ENCODE measurements at places on chromosomes 6 and 20.

GRCh38 chr20:58659841-58660240, 8.8 kb downstream of the STX16 start:
- DNase-seq: no peak

- DNase-seq: no peak
Measured at GRCh38 chr6:22568854-22569253, 512 bp upstream of the HDGFL1 start.

- no peak for DNase-seq
Measured at GRCh38 chr6:105646391-105646867, 243.5 kb upstream of the PREP start.

DNA sequence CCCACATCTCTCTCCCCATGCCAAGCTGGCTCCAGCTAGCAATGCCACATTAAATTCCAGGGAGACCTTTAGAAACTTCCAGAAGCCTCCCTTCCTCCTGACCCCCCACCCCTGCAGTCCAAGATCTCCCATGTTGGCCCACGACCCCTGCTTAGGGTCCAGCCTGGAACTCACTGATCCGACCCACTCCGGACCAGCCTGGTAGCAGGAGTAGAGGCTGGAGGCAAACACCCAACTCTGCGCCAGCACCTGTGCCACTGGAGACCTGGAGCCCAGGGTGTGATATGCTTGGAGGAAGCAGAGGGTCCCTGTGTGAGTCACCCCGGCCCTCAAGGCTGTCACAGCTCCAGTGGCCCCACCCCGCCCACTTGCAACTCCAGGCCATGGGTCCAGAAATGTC, 3.3 kb upstream of the ULBP1 start:
- no peak for DNase-seq

DNA sequence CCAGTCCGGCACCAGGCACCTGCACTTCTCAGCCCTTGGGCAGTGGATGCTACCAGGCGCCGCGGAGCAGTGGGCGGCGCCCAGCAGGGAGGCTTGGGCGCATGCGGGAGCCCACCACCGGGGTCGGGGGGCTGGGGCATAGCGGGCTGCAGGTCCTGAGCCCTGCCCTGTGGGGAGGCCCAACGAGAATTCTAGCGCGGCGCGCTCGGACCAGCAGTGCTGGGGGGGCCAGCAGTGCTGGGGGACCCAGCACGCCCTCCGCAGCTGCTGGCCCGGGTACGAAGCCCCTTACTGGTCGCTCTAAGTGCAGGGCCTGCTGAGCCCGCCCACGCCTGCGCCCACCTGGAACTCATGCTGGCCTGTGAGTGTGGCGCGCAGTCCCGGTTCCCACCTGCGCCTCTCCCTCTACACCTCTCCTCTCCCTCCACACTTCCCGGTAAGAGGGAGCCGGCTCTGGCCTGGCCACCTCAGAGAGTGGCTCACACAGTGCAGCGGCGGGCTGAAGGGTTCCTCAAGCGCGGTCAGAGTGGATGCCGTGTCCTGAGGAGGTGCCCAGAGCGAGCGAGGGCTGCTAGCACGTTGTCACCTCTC, 28.5 kb upstream of the SERPINB1 start:
- no peak for DNase-seq

DNA sequence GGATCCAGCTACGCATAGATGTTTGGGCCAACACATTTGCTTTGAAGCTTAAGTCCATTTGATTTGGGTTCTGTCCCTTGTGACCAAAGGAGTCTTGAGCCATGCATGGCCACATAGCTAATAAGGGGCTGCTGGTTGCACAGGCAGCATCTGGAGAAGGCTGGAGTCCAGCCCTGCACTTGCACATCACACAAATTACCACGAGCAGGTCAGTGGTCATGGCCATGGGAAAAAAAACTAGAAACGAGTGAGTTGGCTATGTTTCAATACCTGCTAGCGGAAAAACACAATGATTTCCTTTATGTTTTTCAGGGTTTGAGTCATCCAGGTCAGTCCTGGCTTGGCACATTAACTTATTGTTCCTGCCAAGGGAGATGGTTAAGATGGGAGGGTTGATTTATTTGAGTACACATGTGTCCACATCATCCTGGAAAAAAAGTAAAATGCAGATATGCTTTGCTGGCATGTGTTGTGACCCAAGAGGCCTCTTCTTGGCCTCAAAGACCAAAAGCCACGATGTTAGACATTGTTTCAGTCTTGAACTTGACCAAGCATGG, 5.6 kb upstream of the STX16 start:
- no peak for DNase-seq

GRCh38 chr6:32825966-32826365, 9.2 kb upstream of the HLA-DOB start:
- DNase-seq: no peak

DNA sequence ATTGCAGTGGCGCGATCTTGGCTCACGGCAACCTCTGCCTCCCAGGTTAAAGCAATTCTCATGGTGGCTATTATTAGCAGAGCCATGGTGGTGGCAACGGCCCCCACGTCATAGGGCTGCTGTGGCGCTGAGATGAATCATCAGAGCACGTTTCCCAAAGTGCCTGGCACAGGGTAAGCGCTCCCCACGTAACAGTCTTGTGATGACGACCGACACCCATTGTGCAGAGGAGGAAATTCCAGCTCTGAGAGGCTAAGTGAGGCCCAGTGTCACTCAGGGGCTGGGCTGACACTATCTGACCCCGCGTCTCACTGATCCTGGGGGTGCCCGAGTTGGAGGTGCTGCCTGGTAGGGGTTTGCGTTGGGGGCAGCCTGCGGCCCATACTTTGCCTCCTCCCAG, 16.2 kb downstream of the SUN5 start:
- no peak for DNase-seq

DNA sequence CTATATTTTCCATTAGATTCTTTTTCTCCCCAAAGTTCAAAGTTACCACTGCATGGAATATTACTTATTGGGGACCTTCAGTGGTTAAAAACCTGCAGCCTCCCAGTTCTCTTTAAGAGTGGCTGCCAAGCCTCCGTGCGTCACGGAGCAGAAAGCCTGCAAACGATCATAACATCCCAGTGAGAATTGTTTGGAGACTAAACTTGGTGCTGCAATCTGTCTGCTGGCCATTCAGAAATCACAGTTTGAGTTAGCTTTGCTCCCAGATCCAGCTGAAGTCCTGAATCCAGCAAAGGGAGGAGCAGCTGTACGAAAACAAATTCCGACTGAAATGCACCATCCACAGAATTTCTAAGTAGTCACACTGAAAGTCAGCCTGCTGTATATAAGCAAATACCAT, 213.5 kb upstream of the PDE10A start:
- DNase-seq: no peak

DNA sequence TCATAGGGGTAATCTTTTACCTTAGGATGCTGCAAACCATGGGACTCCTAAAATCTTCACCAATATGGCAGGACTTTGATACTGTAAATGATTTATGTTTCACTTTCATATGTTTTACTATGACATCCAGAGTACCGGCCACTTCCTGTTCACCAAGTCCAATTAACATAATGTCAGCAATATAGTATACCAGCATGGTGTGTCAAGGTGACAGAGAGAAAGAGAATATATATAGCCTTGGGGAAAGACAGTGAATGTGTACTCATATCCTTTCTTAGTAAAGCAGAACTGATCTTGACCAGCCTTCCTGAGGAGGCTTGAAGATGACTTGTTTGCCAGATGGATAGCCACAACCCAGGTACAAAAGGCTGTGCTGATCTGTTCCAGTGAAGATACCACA, 127.9 kb downstream of the NRN1 start:
- no peak for DNase-seq

DNA sequence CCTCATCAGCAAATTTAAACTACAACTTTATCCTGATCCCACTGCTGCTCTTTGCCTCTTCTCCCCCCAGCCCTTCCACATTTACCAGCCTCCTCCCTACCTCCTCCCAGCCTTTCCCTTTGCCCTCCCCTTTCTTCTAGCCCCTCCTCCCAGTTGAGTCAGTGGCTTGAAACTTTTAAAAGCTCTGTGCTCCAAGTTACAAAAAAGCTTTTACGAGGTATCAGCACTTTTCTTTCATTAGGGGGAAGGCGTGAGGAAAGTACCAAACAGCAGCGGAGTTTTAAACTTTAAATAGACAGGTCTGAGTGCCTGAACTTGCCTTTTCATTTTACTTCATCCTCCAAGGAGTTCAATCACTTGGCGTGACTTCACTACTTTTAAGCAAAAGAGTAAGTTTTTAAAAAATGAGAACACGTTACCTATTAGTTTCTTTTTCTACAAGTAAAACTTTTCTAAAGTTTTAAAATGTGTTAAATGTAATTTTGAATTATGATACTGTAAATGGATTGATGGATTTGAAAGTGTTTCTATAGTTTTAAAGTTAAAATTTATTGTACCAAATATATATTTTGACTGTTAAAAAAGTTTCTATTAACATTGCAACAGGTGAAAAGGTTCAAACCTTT, at the start of gene GJA1:
Gene GJA1, plus strand, starts transcription at position 203 of the 626 bp plus-strand sequence. CDS start 11,202 bp downstream, outside the sequence.
- DNase-seq: no peak

DNA sequence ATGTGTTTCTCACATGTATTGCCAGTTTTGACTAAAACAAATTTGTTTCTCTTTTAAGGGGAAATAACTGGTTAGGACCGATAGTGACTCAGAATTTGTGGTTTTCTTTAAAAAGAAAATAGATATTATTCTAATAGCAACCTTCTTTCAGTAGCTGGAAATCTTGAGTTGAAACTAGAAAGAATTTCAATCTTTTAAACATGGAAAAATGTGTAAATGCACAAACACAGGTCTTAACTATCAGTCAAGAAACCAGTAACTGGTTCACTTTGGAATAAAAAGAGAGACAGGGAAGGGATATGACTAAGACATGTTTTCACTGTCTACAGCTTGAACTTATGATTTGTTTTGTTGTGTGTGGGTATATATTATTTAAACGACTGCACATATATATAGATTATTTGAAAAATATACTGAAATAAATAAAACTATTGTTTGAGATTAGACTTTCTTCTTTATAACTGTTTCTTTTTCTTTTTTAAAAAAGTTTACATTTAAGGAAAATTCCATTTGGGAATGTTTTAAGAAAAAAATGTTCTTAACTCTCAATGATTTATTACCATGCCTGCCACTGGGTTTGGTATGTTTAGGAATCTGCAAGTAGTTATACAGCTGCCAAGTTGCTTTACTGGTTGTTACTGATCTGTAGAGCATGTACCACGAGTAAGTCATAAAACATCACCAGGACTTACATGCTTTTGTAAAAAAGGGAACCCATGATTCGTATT, 753.3 kb upstream of the MARCKS start:
- DNase-seq: no peak

DNA sequence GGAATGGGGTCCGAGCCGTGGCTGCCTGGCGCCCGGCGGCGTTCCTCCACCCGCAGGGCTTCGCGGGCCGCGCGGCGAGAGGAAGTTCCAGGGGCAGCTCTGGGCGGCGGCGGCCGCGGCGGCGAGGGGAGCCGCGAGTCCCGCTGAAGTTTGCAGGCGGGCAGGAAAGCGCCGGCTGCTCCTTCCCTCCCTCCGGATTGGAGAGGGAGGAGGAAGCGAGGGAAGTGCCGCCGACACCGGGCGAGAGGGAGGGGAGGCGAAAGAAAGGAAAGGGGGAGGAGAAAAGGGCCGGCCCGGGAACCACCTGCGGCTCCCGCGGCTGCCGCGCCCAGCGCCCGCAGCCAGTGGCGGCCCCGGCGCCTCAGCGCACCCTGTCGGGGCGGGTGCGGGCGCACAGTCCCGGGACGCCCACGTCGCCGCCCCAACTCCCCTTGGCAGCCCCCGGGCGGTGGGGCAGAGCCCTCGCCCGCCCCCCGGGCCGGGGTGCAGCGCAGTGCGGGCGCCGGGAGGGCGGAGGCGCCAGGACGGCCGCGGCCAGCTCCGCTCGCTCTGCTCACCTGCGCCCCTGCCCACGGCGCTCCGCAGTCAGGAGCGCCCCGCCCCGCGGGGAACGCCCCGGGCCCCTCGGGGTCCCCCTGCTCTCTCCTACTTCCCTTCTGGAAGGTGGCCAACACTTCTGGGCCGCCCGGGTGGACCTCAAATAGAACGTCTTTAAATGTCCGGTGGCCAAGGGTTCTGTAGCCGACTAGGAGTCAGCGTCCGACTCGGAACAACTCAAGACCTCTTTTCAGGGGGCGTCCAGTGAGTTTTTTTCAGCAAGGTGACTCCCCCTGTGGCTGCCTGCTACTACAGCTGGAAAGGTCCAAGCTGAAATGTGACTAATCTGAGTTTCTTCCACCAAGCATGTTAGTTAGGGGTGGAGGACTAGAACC, 80.3 kb upstream of the CCDC28A start:
- DNase-seq: no peak

GRCh38 chr6:119447921-119448320, 98.4 kb upstream of the MAN1A1 start:
- DNase-seq: no peak

DNA sequence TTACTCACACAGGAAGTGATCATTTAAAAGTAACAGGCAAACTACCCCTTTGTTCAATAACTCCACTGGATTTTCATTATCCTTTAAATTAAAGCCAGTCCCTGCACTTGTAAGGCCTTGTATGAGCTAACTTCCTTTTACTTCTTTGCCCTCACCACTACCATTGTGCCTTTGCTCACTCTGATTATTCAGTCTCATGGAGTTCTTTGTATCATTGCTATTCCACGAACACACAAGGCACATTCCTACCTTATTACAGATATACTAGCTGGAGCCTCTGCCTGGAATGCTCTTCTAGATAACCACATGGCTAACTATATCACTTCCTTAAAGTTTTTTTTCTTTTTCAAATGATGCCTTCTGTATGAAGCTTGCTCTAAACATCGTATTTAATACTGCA, 748.6 kb upstream of the HS3ST5 start:
- DNase-seq: no peak

GRCh38 chr20:53990768-53991450, 79.5 kb downstream of the BCAS1 start:
- DNase-seq: no peak

DNA sequence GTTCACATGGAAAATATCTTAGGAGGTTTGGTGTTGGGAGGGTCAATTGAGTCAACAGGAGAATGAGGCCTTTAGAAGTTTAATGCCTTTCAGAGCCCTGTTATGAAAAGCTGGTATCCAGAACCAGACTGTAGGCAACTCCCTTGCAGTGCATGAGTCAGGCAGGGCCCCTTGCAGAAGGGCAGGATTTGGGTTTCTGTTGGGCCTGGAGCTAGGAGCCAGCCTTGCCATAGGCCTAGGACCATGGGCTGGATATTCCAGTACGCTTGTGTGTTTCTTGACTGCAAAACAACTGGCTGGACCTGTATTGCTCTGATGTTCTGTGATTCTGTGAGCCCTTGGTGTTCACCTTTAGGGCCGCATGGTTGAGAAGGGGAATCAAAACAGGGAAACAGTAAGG, 350.9 kb upstream of the PRND start:
- no peak for DNase-seq

DNA sequence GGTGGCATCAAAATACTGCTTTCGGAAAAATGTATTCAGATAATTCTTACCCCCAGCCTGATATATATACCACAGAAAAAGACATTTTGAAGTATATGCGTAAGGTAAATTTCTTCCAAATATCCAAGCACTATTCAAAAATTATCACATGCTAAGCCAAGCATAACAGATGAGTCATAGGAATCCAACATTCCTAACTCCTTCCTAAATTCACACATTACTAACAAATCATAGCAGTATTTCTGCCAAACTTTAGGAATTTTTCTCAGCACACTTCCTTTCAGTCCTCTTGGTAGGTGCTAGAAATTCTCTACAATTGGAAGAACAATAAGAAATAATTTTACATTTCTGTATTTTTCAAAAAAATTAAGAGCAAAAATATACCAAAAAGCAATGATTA, 417.5 kb downstream of the EYS start:
- DNase-seq: no peak
